ENCODE measurements at places on chromosomes 4 and X.

DNA sequence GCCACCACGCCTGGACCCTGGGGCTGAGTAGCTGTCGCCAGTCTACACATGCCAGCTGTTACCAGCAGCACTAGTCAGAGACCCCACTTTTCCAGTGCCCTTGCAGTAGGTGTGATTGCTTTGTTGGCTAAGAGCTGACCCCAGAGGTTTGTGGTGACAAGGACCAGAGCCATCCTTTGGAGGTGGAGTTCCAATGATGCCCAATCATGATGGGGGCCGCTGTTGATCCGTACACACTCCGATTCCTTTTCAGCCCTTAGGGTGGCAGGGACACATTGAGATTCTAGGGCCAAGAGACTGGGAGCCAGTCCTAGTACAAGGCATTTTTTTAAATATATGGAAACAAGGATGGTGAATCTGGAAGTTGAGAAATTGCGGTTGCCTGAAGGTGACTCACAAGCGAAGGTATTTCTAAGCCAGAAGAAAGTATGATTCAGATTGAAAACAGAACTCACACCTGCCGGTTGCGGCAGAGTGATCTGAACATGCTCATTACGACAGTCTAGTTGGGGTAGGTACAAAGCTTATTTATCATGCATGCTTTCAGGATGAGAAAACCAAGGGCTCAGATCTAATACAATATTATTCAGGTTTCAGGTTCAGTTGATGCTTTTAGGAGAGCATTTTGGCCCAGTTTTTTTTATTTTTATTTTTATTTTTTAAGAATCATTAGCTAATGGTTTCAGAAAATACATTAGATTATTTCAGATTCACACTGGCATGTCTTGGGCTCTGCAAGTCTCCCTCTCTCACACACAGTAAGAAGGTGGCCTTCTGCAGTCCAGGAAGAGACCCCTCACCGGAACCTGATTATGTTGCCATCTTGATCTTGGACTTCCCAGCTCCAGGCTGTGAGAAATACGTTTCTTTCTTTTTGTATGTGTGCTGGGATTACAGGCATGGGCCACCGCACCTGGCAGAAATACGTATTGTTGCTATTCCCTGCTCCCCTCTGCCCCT lies 43.4 kb downstream of the SHROOM2 start:
- DNase-seq: no peak

DNA sequence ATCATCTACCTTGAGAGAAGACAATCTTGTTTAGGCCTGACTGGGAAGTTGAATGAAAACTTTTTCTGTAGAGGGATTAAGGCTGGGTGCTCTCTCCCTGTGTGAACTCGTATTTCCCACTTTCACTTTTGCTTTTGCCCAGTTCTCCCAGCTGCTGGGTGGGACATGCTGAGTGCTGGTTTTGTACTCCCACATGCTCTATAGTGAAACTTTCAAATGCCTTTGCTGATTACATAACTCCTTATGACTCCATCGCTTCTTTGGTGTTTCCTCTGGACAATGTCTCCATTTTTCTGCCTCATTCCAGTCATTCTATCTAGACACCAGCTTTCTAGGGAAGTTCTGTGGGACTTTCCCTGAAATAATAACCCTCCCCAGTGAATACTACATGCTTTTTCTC lies 100.5 kb downstream of the CLNK start:
- no peak for DNase-seq

- no peak for DNase-seq
Observed at GRCh38 chr4:53281438-53281837, 84.4 kb downstream of the SCFD2 start.

DNA sequence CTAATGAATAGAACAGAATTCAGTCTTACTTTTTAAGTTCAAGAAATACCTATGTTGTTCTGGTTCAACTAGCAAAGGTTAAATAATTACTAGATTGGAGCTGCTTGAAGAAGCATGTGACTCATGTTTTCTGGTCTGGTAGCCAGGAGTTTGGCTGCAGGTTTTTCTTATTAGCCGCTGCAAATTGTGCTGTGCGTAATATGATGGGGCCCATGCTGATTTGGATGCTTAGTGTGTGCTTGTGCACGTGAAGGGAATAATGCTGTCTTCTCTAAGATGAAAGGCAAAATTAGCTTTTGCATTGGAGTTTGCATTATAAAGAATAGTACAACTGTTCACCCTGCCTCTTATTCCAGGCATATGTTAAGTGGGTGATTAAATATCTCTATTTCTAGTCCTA lies 219.6 kb downstream of the SNCA start:
- no peak for DNase-seq

GRCh38 chrX:41781500-41781899 lies 57.5 kb downstream of the GPR82 start:
- no peak for DNase-seq

- DNase-seq: no peak
Observed at GRCh38 chrX:46380148-46380752, 165.0 kb downstream of the ZNF674 start.

GRCh38 chr4:128721896-128722295 lies 87.6 kb upstream of the JADE1 start:
- DNase-seq: no peak

- DNase-seq: no peak
Observed at GRCh38 chr4:68180849-68181526, 51.3 kb upstream of the TMPRSS11F start.

DNA sequence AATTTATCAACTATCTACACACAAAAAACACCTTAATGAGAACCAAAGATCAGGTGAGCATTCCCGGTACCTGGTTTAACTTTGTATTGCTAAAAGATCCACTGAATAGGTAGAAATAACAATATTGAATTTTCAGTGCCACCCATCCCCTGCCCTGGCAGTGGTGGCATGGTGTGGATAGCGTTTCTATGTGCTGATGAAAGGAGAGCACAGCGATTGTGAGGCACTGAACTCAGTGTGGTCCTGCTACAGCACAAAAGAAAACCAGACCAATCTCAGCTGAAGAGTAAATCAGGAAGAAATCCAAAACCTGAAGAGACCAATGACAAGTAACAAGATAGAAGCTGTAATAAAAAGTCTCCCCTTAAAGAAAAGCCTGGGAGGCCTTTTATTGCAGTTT lies 984.6 kb upstream of the AGA start:
- no peak for DNase-seq

- DNase-seq: no peak
Observed at GRCh38 chrX:15274946-15275345, 5.1 kb upstream of the ASB9 start.

- DNase-seq: no peak
Observed at GRCh38 chrX:64885850-64886249, 90.4 kb downstream of the ZC4H2 start.

DNA sequence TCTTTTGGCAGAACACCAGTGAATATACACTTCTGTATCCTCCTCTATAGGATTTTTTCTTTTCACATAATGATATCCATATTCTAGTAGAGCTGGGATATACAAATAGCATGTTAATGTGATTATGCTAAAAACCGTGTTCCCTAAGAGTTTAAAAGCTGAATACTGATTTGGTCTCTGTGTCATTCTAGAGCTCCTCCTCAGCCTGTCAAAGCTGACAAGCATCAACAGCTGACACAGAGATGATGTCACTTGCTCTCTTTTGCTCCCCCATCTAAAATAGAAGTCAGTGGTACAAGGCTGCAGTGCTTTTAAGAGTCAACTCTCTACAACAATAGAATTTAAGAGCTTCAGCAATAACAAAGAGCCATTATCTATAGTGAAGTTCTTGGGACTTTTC lies 17.1 kb upstream of the HERC3 start:
- DNase-seq: no peak

- no peak for DNase-seq
Observed at GRCh38 chr4:182741914-182742313, 175.3 kb downstream of the DCTD start.

DNA sequence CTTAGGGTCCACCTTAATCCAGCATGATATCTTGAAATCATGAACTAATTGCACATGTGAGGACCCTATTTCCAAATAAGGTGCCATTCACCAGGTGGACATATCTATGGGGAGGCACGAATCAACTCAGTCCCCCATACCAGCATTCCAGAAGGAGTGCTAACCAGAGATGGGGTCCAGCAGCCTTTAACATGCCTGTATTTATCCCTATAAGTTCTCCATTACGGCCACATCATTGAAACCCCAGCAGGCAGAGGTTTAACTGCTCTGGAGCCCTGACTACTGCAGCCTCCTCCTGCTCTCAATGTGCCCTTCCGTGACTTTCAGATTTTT lies 3.2 kb upstream of the ASMTL start:
- no peak for DNase-seq

All from stimulated activated CD8-positive, alpha-beta memory T cell treated with anti-CD3 and anti-CD28 coated beads, Interleukin-12 subunit alpha, Interleukin-12 subunit beta, amount 100 ng/mL, for 1 hour (primary cell).